NCI-H226 (cell line): ENCODE measurements at places on chromosomes 5 and 9.
A peak's percentile ranks its signal among the peaks of the same experiment; 100 is the strongest.

- no peak for DNase-seq
Measured at GRCh38 chr9:113566016-113566711, 102.6 kb downstream of the RGS3 start.

DNA sequence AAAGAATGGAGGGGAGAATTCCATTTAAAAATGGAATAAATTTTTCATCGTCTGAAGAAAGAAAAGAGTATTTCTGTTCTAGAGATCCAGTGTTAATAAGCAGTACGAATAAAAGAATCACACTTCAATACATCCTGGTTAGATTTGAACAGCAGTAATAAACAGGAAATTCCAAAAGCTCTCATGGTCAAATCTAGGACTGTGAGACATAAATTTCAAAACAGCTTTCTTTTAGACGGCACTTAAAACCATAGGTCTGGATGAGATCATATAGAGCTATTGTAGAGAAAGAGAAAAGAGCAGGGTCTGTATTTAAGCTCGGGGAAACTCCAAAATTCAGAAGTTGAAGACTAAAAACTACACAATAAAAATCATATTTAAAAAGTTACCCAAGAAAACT lies 1006.9 kb upstream of the CTNND2 start:
- DNase-seq, result peak; percentile 72

GRCh38 chr5:15220642-15221173 lies 279.3 kb upstream of the FBXL7 start:
- DNase-seq, result no peak

DNA sequence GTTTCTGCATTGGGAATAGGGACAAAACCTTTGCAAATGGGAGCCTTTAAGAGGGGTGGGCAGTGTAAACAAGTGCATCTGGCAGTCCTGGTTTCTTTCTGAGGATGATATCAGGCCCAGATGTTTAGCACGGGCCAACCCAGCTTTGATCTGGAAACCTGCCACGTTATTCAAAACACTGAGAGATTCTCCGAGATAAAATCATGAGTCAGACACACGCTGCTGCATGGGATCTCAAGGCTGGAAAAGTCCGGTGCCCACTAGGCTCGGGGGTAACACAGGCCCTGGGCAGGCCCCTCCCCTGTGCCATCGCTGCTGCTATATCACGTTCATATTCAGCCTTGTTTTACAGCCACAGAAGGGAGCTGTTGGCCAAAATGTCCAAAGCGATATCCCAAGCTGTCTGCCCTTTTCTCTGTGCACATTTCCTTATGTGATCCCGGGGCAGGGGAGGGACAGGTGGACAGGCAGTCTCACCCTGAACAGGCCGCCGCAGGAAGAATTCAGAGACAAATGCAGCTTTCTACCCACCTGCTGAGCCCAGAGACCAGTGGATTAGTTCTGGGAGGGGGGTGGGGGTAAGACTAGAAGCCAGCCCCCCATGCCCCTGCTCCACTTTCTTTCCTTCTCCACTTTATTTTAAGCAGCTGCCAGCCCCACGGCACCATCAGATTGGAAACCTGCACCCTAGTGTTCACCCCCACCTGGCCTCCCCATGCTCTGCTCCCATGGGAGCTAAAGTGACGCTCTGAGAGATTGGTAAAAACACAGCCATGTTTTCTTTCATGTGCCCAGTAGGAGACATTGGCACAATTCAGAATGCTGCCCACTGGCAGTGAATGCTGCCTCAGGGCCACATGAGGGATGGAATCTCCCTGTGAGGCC lies 63.1 kb downstream of the TMOD1 start:
- no peak for DNase-seq

DNA sequence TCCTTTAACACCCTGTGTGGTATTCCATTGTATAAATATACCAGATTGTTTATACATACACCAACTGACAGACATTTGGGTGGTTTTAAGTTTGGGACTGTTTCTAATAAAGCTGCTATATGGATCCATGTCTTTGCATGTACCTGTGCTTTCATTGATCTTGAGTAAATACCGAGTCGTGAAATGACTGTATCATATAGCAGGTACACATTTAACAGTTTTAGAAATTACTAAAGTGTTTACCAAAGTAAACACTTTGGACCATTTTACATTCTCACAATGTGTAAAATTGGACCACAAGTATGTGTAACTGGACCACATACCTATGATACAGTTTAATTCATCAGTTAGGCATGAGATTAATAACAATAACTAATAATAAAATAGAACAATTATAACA lies 175.2 kb downstream of the FBXL17 start:
- no peak for DNase-seq

GRCh38 chr5:61860978-61861377 lies 445.0 kb upstream of the KIF2A start:
- DNase-seq, result no peak

DNA sequence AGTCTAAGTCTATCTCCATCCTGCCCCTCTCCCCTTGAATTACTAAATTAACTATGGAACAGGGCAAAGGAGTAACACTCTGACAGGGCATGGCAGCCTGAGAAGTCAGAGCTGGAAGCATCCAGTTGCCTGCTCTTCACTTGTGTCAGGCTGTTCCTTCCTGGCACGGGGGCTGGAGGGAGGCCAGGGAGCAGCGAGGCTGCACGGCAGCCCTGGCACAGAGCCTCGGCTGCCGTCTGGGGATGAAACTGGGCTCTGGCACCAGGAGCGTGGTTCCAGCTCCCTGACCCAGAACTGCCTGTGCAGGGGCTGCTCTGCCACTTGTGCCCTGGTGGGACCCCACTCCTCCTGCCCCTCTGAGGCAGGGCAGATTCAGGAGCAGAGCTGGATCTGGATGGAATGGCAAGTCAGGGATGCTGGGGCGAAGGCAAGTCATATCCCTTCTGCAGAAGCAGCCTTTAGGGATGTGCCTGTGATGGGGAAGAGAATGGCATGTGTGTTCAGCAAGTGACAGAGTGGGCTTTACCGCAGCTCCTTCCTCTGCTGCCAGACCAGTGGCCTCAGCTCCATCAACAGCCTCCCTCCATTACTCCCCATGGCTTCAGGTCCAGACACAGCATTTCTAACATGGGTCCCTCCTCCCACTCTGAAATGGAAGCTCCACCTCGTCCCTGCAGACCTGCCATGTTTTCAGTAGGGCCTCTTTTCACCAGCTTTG lies 42.2 kb upstream of the PDE8B start:
- peak; percentile 58 for DNase-seq

DNA sequence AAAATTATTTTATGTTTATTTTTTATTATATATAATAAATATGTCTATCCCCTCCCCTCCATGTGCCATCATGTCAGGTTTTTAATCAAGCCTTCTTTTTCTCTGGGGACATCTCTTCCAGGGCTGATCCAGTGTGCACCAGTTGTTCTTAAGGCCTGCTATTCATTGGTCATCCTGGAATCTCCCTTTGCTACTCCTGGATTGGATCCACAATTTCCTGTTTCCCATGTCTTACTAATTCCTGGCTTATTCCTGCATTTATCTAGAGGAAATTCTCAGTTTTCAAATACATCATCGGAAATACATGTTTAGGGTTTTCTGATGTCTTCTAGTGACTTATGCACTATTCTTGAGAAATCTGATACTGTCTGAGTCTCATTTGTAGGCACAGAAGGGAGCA lies 56.8 kb downstream of the ANGPTL2 start:
- DNase-seq, result peak; percentile 87

GRCh38 chr5:139954022-139954421 lies 89.1 kb downstream of the NRG2 start:
- DNase-seq, result no peak

DNA sequence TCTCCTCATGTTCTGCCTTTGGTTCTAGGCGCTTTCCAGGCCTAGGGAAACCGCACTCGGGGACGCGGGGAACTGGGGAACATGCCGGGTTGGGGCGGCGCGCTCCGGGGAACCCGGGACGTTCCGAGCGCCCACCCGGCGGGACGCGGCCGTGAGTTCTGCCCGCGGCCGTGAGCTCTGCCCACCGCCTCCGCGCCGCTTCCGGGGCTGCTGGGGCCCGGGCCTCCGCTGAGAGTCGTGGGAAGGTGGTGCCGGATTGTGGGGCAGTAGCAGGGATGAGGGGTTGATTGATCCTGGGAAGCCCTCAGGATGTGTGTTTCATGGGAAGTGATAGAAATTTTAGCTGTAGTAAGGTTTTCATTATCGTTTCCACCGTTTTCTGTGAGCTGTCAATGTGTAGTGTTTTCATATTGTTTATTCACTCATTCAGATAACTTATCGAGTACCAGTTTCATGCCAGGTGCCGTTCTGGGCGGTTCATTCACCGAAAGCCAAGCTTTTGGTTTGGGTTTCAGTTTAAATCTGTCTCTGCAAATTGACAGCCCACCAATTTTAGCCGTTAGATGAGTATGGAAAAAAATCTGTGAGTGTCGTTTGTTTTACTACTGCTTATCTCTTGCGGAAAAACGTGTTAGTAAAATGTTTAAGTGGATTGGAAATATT lies 657 bp downstream of the MTRR start:
- DNase-seq, result no peak

GRCh38 chr5:52731274-52732027 lies 56.3 kb upstream of the ITGA1 start:
- DNase-seq, result no peak

- DNase-seq, result no peak
Measured at GRCh38 chr9:11269036-11269435, 656.2 kb upstream of the PTPRD start.

GRCh38 chr5:38483805-38484398 lies 72.5 kb downstream of the LIFR start:
- no peak for DNase-seq

GRCh38 chr9:99057665-99058625 lies 47.0 kb upstream of the TGFBR1 start:
- peak; percentile 90 for DNase-seq

DNA sequence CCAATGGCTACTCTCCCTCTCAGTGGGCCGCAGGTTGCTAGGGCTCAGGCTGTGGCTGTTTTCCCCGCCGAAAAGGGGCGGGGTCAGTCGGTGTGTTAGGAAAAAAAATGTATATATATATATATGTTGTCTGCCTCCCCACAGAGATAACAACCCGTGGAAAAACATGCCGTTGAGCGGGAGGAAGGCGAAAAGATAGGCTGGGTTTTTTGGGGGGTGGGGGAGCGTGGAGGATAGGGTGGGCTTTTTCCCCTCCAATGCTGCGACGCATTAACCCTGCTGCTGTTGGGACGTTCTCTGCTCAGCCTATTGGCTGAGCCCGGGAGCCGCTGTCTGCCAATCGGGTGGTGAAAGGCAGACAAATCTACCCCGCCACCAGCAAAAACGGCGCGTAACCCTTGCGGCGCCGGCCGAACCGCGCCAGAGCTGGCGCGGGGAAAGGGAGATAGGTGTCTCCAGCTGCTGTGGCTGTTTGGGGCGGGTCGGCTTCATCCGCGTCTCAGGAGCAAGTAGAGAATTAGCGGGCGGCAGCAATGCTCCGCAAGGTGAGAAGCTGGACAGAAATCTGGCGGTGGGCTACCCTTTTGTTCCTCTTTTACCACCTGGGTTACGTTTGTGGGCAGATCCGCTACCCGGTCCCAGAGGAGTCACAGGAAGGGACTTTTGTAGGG lies at the start of gene PCDHGC4:
Gene PCDHGC4 (plus strand): TSS at position 390 of the 671 bp plus-strand sequence. CDS start 144 bp downstream, at position 534.
- no peak for DNase-seq

DNA sequence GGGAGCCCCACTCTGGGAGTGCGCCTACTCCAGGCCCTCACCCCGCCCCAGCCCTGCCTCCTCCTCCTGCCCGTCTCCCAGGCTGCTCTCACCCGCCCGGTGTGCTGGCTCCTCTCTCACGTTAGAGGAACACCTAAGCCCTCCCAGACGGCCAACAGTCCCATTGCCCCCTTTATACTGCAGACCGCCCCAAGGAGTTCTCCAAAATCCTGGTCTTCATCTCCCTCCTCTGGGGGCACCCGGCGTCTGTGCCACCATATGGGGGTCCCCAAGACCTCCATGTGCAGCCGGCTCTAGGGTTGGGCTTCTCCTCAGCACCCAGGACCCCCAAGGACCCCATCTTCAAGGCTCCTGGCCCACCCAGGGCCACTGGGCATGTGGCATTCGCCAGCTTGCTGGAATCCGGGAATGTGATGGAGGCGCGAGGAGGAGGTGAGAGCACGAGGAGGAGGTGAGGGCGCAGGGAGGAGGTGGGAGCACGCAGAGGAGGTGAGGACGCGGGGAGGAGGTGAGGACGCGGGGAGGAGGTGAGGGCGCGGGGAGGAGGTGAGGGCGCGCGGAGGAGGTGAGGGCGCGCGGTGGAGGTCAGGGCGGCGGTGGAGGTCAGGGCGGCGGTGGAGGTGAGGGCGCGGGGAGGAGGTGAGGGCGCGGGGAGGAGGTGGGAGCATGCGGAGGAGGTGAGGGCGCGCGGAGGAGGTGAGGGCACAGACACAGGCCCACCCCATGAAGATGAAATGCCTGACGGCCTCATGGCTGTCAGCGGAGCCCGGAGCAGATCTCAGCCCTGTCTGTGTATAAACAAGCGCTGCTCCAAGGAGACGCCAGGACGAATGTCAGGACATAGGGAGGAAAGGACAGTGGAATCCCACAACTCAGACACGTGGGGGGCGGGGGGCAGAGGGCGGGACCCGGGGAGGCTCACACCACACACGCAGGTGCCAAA lies 41.2 kb downstream of the EXD3 start:
- no peak for DNase-seq

DNA sequence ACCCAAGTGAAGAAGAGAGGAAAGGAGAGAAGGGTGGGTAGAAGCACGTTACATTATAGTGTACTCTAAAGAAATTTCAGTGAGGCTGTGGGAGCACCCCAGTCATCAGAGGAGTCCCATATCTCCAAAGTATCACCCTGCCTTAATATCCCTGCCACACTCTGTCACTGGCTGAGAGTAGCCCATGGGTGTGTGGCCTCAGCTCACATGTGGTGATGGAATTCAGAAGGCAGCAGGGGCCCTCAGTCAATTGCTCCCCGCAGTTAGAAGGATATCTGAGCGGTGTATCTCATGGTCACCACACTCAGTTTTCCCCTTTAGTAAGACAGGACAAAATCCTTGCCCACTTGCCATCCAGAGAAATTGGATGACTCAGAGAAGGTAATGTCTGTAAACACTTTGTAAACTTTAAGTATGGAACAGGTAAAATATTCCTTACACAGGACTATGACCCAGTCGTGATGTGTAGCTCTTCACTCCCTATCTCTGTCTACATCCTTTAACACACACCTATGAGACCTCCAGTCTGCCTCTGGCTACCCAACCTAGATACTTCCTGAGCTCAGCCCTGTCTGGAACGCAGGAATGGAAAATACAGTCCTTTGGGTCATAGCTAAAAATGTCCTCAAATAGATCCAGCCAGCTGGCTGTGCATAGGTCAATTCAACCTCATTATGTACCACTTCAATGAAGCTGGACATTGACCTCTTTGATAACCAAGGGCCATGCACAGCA lies 24.3 kb upstream of the PLIN2 start:
- DNase-seq, result no peak

GRCh38 chr5:16542236-16542635 lies 74.6 kb downstream of the RETREG1 start:
- DNase-seq, result no peak

- no peak for DNase-seq
Measured at GRCh38 chr5:53924392-53924791, 364.0 kb downstream of the NDUFS4 start.

GRCh38 chr9:109963079-109963478 lies 183.1 kb downstream of the PALM2AKAP2 start:
- DNase-seq, result no peak

GRCh38 chr5:55633574-55634208 lies 78.4 kb downstream of the SLC38A9 start:
- DNase-seq, result no peak

GRCh38 chr5:107917983-107918382 lies 247.2 kb upstream of the EFNA5 start:
- DNase-seq, result no peak

GRCh38 chr9:30504502-30504905 lies 1879.9 kb upstream of the ACO1 start:
- DNase-seq, result peak; percentile 42
